ENCODE measurements at places on chromosomes 1 and 21. TPM values are rescaled to one million over a fixed set of nuclear protein-coding genes. Genes with fewer than 3 reads are reported as not detected.

RNF207 gene
- total RNA-seq = 63.4 TPM

SMCP gene
- total RNA-seq = not detected

SPRR2G gene
- not detected for total RNA-seq

UMODL1 gene
- not detected for total RNA-seq

LCA5L gene
- 0.24 TPM for total RNA-seq

CFAP107 gene
- not detected for total RNA-seq

SPATA17 gene
- total RNA-seq = 1.1 TPM

IL24 gene
- 1.9 TPM for total RNA-seq

JMJD4 gene
- 35.7 TPM for total RNA-seq

PSRC1 gene
- 1.1 TPM for total RNA-seq

SLC44A5 gene
- total RNA-seq = 0.48 TPM

RAD54L gene
- 0.96 TPM for total RNA-seq

EDARADD gene
- 3.1 TPM for total RNA-seq

HENMT1 gene
- total RNA-seq = 1.5 TPM

LYPD8 gene
- total RNA-seq = not detected

AURKAIP1 gene
- total RNA-seq = 138 TPM

ETNK2 gene
- 96.3 TPM for total RNA-seq

SLC6A9 gene
- total RNA-seq = 11.9 TPM

FNDC10 gene
- total RNA-seq = 2.4 TPM

BACE2 gene
- total RNA-seq = 107 TPM

MRAP gene
- total RNA-seq = not detected

PRMT6 gene
- total RNA-seq = 10.1 TPM

GBP4 gene
- total RNA-seq = not detected

CCDC18 gene
- 6.6 TPM for total RNA-seq

PRMT2 gene
- total RNA-seq = 124 TPM

ICOSLG gene
- total RNA-seq = 1.2 TPM

FAM177B gene
- total RNA-seq = not detected

LAMC1 gene
- 146 TPM for total RNA-seq

SLAMF9 gene
- total RNA-seq = 12.1 TPM

SIM2 gene
- total RNA-seq = 0.96 TPM

SPRR1B gene
- 15.3 TPM for total RNA-seq

HPCA gene
- not detected for total RNA-seq

TSPEAR gene
- total RNA-seq = not detected

B4GALT2 gene
- 123 TPM for total RNA-seq

SLFNL1 gene
- total RNA-seq = not detected

LY9 gene
- total RNA-seq = 0.96 TPM

RIPPLY3 gene
- not detected for total RNA-seq

CFAP141 gene
- not detected for total RNA-seq

IGSF21 gene
- total RNA-seq = not detected

MPL gene
- total RNA-seq = not detected

EPHA8 gene
- total RNA-seq = not detected

OLIG2 gene
- not detected for total RNA-seq
